Type B pancreatic cell (in vitro differentiated cells): ENCODE measurements at places on chromosomes 6 and 20.

DNA sequence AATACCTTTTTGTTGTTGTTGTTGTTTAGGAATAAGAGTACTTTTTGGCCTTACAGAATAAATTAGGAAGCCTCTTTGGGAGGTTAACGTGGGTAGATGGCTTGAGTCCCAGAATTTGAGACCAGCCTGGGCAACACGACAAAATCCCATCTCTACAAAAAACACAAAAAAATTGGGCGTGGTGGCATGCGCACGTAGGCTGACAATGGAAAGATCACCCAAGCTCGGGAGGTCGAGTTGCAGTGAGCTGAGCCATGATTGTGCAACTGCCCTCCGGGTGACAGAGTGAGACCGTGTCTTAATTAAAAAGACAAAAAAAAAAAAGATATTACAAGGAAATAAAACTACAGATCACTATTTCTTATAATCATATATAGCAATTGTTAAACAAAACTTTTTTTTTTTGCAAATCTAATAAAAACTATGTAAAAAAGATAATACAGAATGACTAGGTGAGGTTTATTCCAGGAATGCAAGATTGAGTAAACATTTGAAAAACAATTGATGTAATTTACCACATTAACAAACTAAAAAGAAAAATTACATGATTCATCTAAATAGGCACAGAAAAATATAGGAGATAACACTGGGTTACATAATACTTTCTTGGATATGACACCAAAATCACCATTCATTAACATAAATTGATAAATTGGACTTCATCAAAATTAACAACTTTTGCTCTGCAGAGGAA is 43.6 kb upstream of the ASCC3 start:
- no peak for DNase-seq

DNA sequence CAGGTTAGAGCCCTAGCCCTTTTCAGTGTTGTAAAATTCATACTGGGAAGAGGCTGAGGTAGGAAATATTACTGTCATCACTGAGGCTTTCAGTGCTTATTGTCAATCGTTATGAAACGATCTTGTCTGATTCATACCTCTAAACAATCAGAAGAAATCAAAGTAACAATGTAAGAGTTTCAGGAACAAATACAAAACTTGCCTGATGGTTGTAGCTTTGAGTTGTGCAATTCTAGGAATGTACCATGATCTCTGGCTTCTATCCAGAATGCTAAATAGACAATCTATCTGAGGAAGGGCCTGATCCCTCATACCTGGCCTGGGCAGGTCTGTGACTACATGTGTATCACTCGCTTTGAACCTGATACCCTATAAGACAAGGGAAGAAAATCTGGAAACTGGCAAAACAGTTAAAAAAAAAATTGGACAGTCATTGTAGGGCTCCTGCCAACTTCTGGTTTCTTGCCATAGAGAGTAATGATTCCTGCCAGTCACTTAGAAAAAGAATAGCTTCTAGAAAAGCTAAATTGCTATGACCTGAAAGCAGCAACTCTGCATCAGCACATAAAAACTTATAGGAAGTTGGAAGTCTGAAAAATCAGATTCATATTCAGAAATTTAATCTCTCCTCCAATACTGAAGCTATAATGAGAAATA is 234.7 kb downstream of the BTBD9 start:
- DNase-seq, result no peak

DNA sequence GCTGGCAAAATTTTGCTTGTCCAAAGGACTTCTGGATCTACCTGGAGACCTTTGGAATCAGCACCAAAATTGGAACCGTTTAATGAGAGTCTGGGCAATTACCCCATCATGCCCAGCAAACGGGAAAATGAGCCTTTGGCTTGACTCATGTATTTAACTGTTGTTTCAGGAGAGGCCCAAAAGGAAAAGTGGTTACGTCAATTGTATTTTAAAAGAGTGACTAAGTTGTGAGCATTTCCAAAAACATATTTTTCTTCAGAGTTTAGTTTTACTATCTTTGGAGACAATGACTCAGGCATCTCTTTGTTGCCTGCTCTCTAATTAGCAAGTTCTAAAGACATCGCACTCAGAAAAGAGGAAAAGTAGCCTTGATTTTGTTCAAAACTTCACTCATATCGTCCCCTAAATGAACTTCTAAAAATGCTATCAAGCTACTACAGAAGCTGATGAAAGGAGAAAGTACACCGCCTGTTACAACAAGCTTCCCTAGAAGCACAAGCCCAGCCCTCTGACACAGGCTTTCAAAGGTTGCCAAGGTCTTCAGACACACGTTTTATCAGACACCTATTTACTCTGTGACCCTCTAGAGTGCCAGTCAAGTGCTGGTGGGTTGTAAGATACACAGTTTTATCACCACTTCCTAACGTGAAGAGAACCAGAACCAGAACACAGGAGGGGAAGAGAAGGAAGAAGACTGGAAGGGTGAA is 146.2 kb downstream of the TBX18 start:
- DNase-seq, result no peak

DNA sequence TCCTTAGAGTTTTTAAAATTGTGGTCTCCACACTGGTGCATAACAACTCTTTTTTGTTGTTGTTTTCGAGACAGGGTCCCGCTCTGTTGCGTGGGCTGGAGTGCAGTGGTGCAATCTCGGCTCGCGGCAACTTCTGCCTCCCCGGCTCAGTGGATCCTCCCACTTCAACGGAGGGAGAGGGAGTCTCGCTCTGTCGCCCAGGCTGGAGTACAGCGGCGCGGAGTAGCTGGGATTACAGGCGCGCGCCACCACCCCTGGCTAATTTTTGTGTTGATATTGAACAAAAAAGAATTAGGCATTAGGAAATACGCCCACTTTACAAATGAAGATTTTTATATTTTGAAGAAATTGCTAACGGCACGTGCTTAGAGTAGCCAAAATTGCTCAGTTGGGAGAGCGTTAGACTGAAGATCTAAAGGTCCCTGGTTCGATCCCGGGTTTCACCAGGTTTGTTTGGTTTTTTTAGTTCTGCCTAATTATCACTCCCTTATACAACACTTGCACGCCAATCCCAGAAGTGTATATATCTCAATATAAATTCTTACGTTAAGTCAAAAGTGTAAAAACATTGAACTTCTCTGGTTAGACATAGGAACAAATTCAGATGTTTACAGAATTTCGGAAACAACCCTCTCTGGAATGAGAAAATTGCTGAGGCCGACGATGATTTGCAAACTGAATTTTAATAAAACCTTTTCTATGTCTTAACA is 159.6 kb downstream of the TRIM27 start:
- DNase-seq, result no peak

- no peak for DNase-seq
Measured at GRCh38 chr20:49646126-49646525, 67.6 kb downstream of the B4GALT5 start.
